ENCODE measurements at places on chromosomes 1 and 21.

- DNase-seq = no peak
Measured at GRCh38 chr1:158686111-158687009, at the start of gene SPTA1. Gene SPTA1, minus strand, starts transcription at chr1:158686715. Its CDS starts 198 bp downstream, at chr1:158686517.

- DNase-seq = no peak
Measured at GRCh38 chr1:74429580-74429979, 82.8 kb downstream of the LRRC53 start.

- no peak for DNase-seq
Measured at GRCh38 chr1:67355745-67356424, 48.2 kb downstream of the IL12RB2 start.

GRCh38 chr1:34547046-34547674 is 207.7 kb upstream of the GJB5 start:
- no peak for DNase-seq

DNA sequence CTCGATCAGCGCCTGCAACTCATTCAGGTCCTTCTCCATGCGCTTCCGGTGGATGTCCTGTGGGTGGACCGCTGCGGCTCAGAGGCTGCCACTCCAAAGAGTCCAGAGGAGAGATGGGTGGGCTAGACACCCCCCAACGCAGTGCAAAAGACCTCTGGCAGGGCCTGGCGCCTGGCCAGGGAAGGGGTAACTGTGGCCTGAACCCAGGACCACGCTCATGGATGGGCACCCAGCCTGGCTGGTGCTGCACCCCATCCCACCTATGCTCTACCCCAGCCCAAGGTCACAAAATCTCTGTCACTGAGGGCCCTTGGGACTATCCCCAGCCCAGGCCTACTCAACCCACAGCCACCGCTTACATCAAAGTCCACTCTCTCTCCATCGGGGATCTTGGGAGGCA is 12.2 kb downstream of the TNNT2 start:
- no peak for DNase-seq

- DNase-seq = peak; percentile 86
Measured at GRCh38 chr1:42035205-42035829, 116.6 kb upstream of the HIVEP3 start.

DNA sequence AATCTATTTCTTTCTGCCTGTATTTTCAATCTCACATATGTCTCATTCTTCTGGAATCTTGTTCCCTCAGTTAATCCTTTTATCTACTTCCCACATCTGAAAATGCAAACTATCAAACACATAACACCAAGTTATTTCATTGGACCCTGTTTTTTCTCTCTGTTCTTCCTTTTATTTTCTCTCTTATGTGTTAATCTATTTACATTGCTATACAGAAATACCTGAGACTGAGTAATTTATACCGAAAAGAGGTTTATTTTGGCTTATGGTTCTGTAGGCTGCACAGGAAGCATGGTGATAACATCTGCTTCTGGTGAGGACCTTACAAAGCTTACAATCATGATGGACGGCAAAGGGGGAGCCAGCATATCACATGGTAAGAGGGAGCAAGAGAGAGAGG is 247.6 kb downstream of the TGFB2 start:
- no peak for DNase-seq

DNA sequence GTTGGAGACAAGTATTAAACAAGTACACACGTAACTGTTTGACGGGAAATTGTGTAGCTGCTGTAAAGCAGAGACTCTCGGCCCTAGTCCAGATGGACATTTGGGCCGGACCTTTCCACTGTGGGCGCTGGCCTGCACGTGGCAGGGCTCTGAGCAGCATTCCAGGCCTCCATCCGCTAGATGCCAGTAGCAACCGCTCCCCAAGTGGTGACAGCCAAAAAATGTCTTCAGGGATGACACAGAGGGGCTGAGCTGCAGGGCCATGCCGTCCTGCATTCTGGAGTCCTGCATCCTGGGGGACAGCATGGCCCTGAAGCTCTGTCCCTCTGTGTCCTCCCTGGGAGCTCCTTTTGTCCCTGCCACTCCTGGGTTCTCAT is 24.8 kb downstream of the A3GALT2 start:
- DNase-seq = no peak

GRCh38 chr1:201745023-201745422 is 83.9 kb upstream of the IPO9 start:
- DNase-seq = no peak

DNA sequence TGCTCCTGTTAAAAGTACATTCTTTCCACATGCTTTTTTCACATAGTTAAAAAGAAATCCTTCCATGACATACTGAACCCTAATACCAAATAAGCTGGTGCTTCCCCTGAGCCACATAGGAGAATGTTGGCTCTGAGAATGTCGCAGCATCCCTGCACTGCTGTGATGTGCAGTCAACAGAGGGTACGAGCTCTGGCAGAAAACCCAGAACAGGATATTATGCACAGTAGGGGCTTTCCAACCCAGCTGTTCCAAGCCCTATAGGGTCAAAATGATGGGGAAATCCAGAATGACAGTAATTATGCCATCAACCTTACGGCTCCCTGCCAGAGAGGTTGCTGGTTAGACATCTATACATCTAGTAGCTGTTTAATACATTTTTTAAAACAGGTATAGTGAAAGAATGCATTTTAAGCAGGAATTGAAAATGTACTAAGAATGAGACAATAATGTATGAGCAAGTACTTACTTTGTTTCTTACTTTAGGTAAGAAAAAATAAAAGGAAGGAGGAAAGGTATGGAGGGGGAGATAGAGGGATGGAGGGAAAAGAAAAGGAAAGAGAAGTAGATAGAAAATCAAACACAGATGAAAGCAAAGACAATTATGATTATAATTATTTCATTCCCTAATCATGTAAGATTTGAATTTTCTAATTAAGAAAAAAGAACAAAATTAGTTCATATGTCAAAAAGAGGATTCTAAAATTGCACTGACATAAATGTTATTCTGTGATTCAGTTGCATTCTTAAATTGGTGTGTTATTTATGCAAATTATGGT is 126.0 kb downstream of the NR5A2 start:
- DNase-seq = no peak

DNA sequence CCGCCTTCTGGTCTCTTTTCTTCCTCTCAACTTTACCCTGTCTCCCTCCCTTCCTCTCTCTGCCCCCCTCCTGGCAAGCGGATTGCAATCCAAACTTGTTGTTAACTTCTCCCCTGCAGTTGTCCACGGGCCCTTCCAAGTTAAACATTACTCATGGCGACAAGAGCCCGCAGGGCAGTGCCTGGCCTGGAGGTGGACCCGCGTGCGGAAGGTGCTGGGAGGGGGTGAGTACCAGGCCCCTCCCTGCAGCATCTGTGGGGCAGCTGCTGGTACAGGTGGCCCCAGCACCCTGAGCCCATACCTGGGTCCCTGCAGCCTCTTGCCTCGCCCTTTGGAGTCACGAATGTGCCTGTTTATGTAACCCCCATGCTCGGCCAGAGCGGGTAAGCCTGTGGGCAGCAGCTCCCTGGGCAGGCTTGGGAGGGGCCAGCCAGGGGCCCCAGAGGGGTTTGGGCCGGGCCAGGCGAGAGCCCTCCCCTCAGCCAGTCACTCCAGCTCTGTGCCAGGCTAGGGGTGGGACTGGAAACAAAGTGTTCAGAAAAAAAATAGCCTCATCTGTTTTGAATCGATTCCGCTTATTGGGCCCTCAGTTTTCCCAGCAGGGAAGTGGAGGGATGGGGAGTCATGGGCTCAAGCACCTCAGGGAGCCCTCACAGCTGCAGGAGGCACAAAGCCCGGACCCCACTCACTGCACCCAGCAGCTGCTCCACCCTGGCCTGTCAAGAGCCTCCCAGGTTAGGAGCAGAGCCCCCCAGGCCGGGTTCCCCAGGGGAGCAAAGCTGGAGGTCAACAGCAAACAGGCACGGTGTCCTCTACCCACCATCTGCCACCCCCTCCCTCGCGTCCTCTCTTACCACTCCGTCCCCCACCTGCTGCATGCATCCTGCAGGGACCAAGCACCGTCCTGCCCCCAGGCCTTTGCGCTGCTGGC is 14.0 kb upstream of the FAAP20 start:
- DNase-seq = no peak

DNA sequence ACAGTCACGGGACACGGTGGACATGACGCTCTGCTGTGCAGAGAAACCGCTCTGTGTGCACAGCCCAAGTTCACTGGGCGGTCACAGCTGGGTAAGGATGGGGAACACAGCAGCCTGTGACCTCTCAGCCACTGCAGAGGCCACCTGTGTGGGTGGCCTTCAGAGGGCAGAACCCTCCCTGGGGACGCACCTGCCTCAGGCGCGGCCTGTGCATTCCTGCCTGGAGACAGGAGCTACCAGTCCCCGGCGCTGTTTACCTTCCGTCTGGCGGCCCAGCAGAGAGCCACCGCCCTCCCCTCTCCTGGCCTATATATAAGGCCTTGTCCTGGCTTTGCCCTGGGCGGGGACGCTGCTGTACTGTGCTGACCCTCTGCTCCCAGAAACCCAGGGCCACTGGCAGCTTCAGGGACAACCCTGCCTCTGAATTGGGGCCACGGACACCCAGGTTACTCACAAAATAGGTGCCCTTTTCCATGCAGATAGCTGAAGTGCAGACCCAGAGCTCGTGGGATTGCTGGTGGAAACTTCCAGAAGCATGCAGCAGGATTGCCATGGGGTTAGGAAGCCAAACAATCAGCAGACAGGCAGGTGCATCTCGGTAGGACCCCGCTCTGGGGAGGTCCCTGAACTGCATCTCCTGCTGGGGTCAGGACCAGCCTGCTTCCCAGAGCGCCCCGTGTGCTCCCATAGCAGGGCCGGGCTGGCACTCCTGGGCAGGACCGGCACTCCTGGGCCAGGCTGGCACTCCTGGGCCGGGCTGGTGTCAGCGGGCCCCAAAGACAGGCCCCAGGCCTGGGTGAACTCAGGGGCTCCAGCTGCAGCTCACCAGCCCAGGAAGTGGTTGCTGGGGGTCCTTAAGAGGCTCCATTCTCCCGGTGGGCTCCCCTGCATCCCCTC is 83.6 kb downstream of the SIK1 start:
- DNase-seq = no peak

- DNase-seq = no peak
Measured at GRCh38 chr21:31130821-31131220, 92.5 kb upstream of the KRTAP19-8 start.

- no peak for DNase-seq
Measured at GRCh38 chr1:63790989-63791388, 17.2 kb downstream of the ROR1 start.

DNA sequence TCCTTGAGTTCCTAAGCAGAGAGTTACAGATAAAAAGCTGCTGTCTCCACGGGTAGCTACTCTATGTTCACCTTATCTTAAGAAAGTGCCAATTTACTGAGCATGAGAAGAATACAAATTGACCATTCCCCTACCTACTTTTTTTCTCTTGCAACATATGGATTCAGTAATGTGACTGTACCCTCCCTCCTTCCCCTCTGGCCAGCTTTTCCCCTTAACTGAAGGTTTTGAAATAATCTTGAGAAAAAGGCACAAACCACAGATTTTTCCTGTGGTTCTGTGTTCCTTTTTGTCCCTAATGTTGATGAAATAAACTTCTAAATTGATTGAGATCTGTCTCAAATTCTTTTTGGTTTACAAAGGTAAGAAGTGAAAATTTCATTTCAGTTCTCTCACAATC is 2.6 kb upstream of the CD2 start:
- no peak for DNase-seq
